Esophagus muscularis mucosa (tissue), 4 donors: ENCODE measurements at places on chromosomes 16 and 17. TPM values are rescaled to one million over a fixed set of nuclear protein-coding genes. Genes with fewer than 3 reads are reported as not detected.

DNA sequence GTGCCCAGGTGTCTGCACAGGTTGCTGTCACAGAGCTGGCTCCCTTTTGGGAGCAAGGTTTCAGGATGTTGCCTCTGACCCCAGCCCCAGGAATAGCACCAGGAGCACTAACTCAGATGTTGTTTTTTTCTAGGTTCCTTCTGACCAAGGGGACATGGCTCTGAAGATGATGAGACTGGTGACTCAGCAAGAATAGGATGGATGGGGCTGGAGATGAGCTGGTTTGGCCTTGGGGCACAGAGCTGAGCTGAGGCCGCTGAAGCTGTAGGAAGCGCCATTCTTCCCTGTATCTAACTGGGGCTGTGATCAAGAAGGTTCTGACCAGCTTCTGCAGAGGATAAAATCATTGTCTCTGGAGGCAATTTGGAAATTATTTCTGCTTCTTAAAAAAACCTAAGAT is 28.1 kb downstream of the SCPEP1 start:
- DNase-seq: no peak
- peaks cover 21% of the 10 kb centered on the region for H3K4me1 ChIP-seq
- H3K36me3 ChIP-seq: peaks cover 53% of the 10 kb centered on the region
- H3K27me3 ChIP-seq: no peaks in the 10 kb centered on the region
- H3K27ac ChIP-seq: no peak overlapping the region
- no peak overlapping the region for H3K4me3 ChIP-seq

- no peak for DNase-seq
- H3K27me3 ChIP-seq: no peaks in the 10 kb centered on the region
- H3K36me3 ChIP-seq: no peaks in the 10 kb centered on the region
Measured at GRCh38 chr17:40558300-40558889, 6.9 kb downstream of the CCR7 start.

DNA sequence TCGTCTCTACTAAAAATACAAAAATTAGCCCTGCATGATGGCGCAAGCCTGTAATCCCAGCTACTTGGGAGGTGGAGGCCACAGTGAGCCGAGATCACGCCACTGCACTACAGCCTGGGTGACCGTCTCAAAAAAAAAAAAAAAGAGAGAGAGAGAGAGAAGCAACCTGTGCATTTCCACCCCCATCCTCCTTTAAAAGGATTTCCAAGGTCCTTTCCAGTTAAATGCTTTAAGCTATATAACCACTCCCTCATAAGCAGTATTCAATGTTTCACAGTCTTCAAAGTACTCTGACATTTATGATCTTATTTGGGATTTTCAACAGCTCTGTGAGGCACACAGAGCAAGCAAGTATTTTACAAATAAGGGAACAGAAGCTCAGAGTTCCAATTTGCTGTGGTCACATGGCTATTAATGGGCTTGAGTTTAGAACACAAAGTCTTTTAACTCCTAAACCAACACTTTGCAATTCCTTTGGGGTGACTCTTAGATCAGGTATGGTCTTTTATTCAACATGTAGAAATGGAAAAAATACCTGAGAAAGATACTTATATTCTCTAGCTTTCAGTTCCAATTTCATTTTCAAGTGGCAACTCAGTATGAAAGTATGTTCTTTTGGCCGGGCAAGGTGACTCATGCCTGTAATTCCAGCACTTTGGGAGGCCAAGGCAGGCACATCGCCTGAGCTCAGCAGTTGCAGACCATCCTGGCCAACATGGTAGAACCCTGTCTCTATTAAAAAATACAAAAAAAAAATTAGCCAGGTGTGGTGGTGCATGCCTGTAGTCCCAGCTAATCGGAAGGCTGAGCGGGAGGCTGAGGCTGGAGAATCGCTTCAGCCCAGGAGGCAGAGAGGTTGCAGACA is 31.3 kb downstream of the SPOP start:
- peak overlapping the region; percentile 53 for H3K4me3 ChIP-seq
- H3K36me3 ChIP-seq: no peaks in the 10 kb centered on the region
- H3K4me1 ChIP-seq: peaks cover 68% of the 10 kb centered on the region
- peak overlapping the region; percentile 83 for H3K27ac ChIP-seq

DNA sequence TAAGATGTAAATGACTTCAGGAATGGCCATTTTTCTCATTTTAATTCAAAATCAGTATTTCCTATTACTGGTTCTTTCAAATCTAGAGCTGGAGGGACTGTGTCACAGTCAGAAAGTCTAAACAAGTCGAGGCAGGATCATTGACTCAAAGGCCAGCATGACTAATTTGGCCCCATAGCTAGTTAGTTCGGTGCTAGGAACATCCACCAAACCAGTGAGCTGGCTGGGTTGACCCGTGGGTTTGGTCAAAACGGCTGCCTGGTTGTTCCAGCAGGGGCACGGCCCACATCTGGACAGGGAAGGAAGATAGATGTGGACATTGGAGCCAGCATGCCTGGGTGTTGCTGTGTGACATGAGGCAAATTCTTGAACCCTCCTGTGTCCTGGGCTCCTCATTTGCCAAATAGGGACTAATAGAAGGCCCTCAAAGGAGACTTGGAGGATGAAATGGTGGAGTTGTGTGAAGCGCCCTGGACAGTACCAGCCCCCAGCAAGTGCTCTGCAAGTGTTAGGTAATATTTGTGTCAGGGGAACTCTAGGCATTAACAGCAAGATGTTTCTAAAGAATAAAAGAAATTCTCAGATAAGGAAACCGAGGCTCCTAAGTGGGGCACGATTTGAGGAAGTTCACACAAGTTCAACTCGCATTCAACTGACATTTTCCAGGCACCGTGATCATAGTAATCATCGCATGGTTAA is 46.2 kb downstream of the MEOX1 start:
- no peak for DNase-seq
- peaks cover 4% of the 10 kb centered on the region for H3K27me3 ChIP-seq
- H3K4me3 ChIP-seq: no peak overlapping the region
- peaks cover 10% of the 10 kb centered on the region for H3K4me1 ChIP-seq
- H3K27ac ChIP-seq: no peak overlapping the region
- no peaks in the 10 kb centered on the region for H3K36me3 ChIP-seq

DNA sequence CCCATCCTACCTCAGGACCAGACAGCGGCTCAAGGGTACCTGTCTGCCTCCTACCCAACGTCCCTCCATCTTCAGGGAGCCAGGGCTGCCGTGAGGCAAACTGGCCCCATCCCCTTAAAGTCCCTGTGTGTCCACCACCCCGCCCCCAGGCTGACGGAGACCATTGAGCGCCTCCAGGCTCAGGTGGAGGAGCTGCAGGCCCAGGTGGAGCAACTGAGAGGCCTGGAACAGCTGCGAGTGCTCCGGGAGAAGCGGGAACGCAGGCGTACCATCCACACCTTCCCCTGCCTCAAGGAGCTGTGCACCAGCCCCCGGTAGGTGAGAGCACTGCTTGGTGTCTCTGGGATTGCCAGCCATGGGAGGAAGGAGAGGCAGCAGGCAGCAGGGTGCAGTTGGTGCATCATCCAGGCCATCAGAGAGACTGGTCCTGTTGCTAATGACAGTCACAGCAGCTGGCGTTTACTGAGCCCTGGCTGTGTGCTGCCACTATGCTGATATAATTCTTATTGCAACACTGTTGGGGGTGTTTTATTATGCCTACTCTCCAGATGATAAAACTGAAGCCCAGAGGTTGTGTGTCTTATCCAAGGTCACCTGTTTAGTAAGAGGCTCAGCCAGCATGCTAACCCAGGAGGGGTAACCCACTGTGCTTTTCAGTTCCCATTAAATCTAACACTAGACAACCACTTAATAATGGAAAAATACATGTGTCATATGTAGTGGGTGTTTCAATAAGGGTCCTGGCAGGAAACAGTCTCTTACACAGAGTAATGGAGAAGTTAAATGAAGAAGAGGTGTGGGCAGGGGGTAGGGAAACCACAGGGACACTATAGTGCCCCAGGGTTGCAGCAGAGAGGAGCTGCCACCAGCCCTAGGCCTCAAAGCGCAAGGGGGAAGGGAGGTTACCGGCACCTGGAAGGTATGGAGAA is 10.3 kb upstream of the MRPL58 start:
- H3K4me1 ChIP-seq: no peaks in the 10 kb centered on the region
- H3K36me3 ChIP-seq: peaks cover 66% of the 10 kb centered on the region
- no peaks in the 10 kb centered on the region for H3K27me3 ChIP-seq
- H3K4me3 ChIP-seq: no peak overlapping the region
- no peak overlapping the region for H3K27ac ChIP-seq

GRCh38 chr16:676913-677312 is 1.4 kb downstream of the RHBDL1 start:
- peaks cover 29% of the 10 kb centered on the region for H3K36me3 ChIP-seq
- peaks cover 30% of the 10 kb centered on the region for H3K4me1 ChIP-seq
- no peak for DNase-seq
- no peak overlapping the region for H3K4me3 ChIP-seq
- no peak overlapping the region for H3K27ac ChIP-seq

GRCh38 chr17:17361867-17362539 is 58.8 kb downstream of the NT5M start:
- no peak overlapping the region for H3K27ac ChIP-seq
- H3K36me3 ChIP-seq: no peaks in the 10 kb centered on the region
- no peaks in the 10 kb centered on the region for H3K27me3 ChIP-seq
- no peak for DNase-seq
- H3K4me1 ChIP-seq: no peaks in the 10 kb centered on the region
- H3K4me3 ChIP-seq: no peak overlapping the region

DNA sequence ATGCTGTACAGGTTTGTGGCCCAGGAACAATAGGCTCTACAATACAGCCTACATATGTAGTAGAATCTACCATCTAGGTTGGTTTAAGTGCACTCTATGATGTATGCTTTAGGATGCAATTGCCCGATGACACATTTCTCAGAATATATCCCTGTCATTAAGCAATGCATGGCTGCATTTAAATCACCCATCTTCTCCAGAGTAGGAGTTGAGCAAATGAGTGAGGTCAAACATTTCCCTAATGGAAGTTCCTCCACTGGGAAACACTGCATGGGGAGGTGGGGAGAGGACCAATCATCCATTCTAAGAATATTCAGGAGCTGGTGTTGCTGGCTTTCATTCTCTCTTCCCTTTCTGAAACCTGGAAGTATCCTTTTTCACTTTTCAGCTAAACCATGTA is 2.0 kb upstream of the PCTP start:
- no peak for DNase-seq
- H3K4me3 ChIP-seq: no peak overlapping the region
- H3K4me1 ChIP-seq: peaks cover 33% of the 10 kb centered on the region
- H3K36me3 ChIP-seq: no peaks in the 10 kb centered on the region

DNA sequence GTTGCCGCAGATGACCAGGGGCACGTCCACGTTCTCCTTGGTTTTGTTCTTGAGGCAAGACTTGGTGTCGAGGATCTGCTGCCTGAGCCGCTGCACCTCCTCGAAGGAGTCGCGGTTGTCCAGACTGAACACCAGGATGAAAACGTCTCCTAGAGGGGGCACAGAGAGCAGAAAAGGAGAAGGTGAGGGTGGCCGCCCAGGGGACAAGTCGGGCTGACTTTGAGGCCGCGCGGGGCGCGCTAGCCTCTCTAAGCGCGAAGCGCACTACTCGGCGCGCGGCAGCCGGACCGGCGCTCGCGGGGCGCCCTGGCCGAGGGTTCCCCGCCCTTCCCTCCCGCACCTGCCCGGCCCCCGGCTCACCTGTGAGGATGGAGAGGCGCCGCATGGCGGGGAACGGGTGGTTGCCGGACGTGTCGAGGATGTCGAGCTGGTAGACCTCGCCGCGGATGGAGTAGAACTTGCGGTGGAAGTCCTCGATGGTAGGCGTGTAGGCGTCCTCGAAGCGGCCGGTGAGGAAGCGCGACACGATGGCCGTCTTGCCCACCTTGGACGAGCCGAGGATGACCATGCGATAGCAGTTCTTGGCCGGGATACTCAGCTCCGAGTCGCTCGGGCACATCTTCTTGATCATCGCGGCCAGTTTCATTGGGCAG is 533 bp downstream of the RASD1 start:
- H3K36me3 ChIP-seq: peaks cover 19% of the 10 kb centered on the region
- H3K27ac ChIP-seq: peak overlapping the region; percentile 88
- H3K27me3 ChIP-seq: no peaks in the 10 kb centered on the region
- H3K4me3 ChIP-seq: peak overlapping the region; percentile 73
- H3K4me1 ChIP-seq: peaks cover 30% of the 10 kb centered on the region

DNA sequence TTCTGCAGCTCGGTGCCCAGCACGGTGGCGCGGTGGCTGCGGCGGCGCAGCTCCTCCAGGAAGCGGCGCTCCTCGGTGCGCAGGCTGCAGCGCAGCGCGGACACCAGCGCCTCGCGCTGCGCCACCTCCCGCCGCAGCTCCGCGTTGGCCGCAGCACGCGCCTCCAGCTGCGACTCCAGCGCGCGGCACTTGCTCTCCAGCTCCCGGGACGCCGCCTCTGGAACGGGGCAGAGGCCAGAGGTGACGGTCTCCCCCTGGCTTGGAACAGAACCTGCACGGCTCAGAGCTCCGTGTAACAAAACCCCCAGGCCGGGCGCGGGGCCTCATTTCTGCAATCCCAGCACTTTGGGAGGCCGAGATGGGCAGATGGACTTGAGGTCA is 13.2 kb upstream of the CLUH start:
- H3K27ac ChIP-seq: peak overlapping the region; percentile 30
- peak overlapping the region; percentile 48 for H3K4me3 ChIP-seq
- H3K4me1 ChIP-seq: peaks cover 18% of the 10 kb centered on the region
- no peaks in the 10 kb centered on the region for H3K36me3 ChIP-seq
- peaks cover 75% of the 10 kb centered on the region for H3K27me3 ChIP-seq

DNA sequence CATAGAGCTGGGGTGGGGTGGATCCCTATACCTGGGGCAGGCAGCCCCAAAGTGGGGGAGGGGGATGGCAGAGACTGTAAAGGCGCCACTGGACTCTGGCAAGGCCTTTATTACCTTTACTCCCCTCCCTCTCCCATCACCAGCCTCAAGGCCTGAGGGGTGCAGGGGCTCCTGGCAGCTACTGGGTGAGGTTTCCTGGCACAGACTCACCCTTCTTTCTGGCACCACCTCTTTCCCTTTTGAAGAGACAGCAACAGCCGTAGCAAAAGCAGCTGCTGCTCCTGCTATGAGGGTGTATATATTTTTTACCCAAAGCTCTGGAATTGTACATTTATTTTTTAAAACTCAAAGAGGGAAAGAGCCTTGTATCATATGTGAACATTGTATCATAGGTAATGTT is 17.6 kb downstream of the RAPGEFL1 start:
- no peaks in the 10 kb centered on the region for H3K36me3 ChIP-seq
- no peaks in the 10 kb centered on the region for H3K27me3 ChIP-seq
- no peak overlapping the region for H3K27ac ChIP-seq
- peaks cover 26% of the 10 kb centered on the region for H3K4me1 ChIP-seq
- no peak for DNase-seq
- H3K4me3 ChIP-seq: no peak overlapping the region

- no peaks in the 10 kb centered on the region for H3K27me3 ChIP-seq
- H3K27ac ChIP-seq: no peak overlapping the region
- no peak for DNase-seq
Measured at GRCh38 chr17:48487221-48487620, 43.6 kb downstream of the HOXB1 start.

CBLN1 gene
- 1.4 TPM for total RNA-seq

GRAP gene
- total RNA-seq: 3.3 TPM

CD300LB gene
- total RNA-seq: 0.23 TPM

TMEM100 gene
- 9.5 TPM for total RNA-seq

CDH8 gene
- 0.42 TPM for total RNA-seq

SBK1 gene
- 0.78 TPM for total RNA-seq

LAT gene
- 6.2 TPM for total RNA-seq

NOTUM gene
- not detected for total RNA-seq

KRT28 gene
- not detected for total RNA-seq
